Progenitor cell of endocrine pancreas (in vitro differentiated cells): ENCODE measurements at places on chromosomes 6 and 20. TPM values are rescaled to one million over a fixed set of nuclear protein-coding genes. Genes with fewer than 3 reads are reported as not detected.

HLA-DPA1 gene
- 0.89 and 1.8 TPM in 2 replicates for total RNA-seq

FAM217A gene
- total RNA-seq = 0.13 TPM in 1 of 2 replicates, not detected in the other

CST4 gene
- not detected in 2 replicates for total RNA-seq

PTCHD4 gene
- 2.7 and 4.8 TPM in 2 replicates for total RNA-seq

ZC3H12D gene
- 0.48 and 0.71 TPM in 2 replicates for total RNA-seq

TEAD3 gene
- total RNA-seq = 42.5 and 43.4 TPM in 2 replicates

TBXT gene
- not detected in 2 replicates for total RNA-seq

TNFRSF6B gene
- total RNA-seq = not detected in 2 replicates

MAS1 gene
- not detected in 2 replicates for total RNA-seq

ZNF391 gene
- total RNA-seq = 9.8 and 11.7 TPM in 2 replicates

SLC35F1 gene
- 4.5 and 5.1 TPM in 2 replicates for total RNA-seq

CYP39A1 gene
- total RNA-seq = 6.7 and 10.3 TPM in 2 replicates

TRIM10 gene
- total RNA-seq = not detected in 2 replicates

- H3K27me3 ChIP-seq = peaks cover 95% of the 10 kb centered on the region
- H3K4me3 ChIP-seq = peak overlapping the region; percentile 52
- H3K4me1 ChIP-seq = peaks cover 17% of the 10 kb centered on the region
- H3K36me3 ChIP-seq = no peaks in the 10 kb centered on the region
- H3K27ac ChIP-seq = peak overlapping the region; percentile 47
- no peak for DNase-seq
Measured at GRCh38 chr6:10409731-10410206, 5.1 kb downstream of the TFAP2A start.

GRCh38 chr6:114287461-114287860 lies 55.4 kb downstream of the HS3ST5 start:
- no peaks in the 10 kb centered on the region for H3K4me1 ChIP-seq
- H3K27me3 ChIP-seq = peaks cover 1% of the 10 kb centered on the region
- DNase-seq = no peak
- no peak overlapping the region for H3K27ac ChIP-seq
- H3K4me3 ChIP-seq = no peak overlapping the region
- H3K36me3 ChIP-seq = no peaks in the 10 kb centered on the region

DNA sequence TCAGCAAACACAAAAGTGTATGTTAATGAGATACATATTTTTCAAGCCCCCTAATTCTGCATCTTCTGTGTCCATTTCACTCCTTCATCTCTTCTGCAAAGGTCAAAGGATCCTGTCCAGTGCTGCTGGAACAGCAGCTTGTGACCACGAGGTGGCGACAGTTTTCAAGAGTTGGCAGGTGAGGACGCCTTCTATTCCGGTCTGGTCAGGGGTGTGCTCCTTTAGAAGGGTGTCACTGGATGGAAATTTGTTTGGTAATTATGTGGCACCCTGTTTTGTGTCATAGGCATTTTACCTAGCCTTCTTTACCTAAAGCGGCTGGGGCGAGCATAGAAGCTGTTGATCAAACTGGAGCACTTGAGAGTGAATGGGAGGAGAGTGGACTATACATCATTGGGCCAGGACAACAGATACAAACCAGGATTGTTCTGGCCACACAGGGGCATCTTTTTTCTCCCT lies 32.9 kb upstream of the ERVFRD-1 start:
- no peak overlapping the region for H3K4me3 ChIP-seq
- DNase-seq = peak; percentile 50
- no peaks in the 10 kb centered on the region for H3K36me3 ChIP-seq

DNA sequence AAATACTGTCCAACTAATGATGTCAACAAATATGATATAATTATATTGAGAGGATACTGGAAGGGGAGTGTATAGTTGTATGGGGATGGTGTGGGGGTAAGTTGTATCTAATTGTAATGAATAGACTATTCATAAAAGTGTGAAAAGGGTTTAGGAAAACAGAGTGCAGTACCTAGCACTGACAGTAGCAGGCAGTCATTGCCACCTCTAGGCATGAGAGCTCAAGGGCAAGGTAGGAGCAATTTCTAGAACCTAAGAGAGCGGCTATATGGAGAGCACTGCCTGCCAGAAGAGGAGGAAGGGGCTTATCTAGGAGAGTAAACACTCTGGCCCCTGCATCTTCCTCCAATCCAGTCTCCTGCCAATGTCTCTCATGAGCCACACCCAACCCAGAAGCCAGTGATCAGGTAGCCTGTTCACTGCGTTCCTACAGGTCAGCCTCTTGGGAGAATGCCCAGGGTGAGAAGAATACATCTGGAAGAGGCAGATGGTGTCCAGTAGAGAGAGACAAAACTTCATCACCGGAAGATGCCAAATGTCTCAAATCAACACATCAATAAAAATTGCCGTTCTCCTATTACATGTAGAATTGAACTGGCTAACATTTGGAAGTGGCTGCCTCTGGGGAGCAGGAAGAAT lies 200.0 kb downstream of the LY86 start:
- H3K27me3 ChIP-seq = no peaks in the 10 kb centered on the region
- no peak overlapping the region for H3K4me3 ChIP-seq
- H3K27ac ChIP-seq = no peak overlapping the region
- DNase-seq = no peak
- no peaks in the 10 kb centered on the region for H3K4me1 ChIP-seq

DNA sequence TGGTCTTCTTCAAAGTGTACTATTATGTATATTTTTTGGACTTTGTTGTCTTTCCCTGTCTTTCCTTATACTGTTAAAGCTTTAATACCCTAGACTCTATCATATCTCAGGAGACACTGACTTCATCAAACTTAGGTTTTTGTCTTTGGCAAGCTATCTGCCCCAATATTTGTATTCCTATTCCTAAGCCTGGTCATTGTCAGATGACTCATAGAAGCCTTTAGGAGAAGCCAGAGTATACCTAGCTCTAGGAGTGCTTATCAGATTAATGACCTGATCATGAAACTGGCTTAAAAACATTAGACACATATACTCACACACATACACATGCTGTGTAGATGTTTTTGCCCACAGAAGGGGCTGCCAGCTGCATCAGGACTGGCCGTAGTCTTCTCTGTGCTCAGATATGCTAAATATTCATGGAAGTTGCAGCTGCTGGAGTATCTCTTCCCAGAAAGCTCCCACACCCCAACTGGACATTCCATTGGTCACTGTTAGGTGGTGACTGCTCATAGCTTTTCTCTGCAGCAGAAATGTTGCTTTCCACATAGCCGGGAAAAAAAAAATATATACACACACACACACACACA lies 102.0 kb downstream of the ANKS1A start:
- H3K4me1 ChIP-seq = peaks cover 3% of the 10 kb centered on the region
- DNase-seq = no peak
- H3K27ac ChIP-seq = no peak overlapping the region
- no peak overlapping the region for H3K4me3 ChIP-seq
- no peaks in the 10 kb centered on the region for H3K27me3 ChIP-seq
- peaks cover 24% of the 10 kb centered on the region for H3K36me3 ChIP-seq

DNA sequence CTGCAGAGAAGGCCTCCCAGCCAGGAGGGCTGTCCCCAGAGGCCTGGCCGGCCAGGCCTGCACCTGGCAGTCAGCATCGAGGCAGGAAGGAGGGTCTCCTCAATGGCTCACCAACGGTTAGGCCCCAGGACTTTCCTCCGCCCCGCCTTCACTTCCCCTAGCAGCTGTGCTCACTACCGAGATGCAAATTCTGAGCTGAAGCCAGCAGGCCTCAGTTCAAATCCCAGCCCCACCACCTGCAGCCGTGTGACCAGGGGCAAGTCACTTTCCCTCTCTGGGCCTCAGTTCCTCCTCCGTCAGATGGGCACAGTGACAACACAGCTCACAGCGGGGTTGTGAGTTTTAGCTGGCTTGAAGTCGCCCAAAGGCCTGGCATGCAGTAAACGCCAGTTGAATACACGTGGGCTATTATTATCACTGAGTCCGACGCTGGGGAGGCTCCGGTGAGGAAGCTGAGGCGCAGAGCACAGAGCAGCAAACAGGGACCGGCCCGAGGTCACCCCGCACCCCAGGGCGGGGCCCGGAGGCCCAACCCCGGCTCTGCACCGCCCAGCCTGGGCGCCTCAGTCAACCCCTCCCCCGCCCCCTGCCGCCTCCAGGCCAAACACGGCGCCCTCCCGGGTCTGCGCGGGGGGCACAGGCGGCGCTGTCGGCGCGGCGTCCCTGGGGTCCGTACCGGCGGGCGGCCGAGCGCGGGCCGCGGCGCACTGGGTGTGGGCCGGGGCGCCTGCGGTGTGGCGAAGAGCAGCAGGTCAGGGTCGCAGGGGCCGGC lies 671 bp downstream of the E2F1 start:
- peak; percentile 50 for DNase-seq
- peaks cover 2% of the 10 kb centered on the region for H3K36me3 ChIP-seq
- H3K27me3 ChIP-seq = no peaks in the 10 kb centered on the region

- no peaks in the 10 kb centered on the region for H3K27me3 ChIP-seq
- H3K36me3 ChIP-seq = no peaks in the 10 kb centered on the region
- peak overlapping the region; percentile 97 for H3K4me3 ChIP-seq
- peak overlapping the region; percentile 100 for H3K27ac ChIP-seq
- DNase-seq = no peak
Measured at GRCh38 chr6:10692965-10693538, 1.4 kb downstream of the C6orf52 start.

- peaks cover 9% of the 10 kb centered on the region for H3K36me3 ChIP-seq
- no peaks in the 10 kb centered on the region for H3K4me1 ChIP-seq
- H3K4me3 ChIP-seq = no peak overlapping the region
- DNase-seq = no peak
- no peaks in the 10 kb centered on the region for H3K27me3 ChIP-seq
- H3K27ac ChIP-seq = peak overlapping the region; percentile 15
Measured at GRCh38 chr20:25320035-25320800, 70.4 kb downstream of the ABHD12 start.

GRCh38 chr6:105795913-105796517 lies 290.1 kb upstream of the PRDM1 start:
- no peak for DNase-seq
- peaks cover 26% of the 10 kb centered on the region for H3K27me3 ChIP-seq
- peaks cover 15% of the 10 kb centered on the region for H3K4me1 ChIP-seq
- no peak overlapping the region for H3K4me3 ChIP-seq
- H3K36me3 ChIP-seq = no peaks in the 10 kb centered on the region
- no peak overlapping the region for H3K27ac ChIP-seq

DNA sequence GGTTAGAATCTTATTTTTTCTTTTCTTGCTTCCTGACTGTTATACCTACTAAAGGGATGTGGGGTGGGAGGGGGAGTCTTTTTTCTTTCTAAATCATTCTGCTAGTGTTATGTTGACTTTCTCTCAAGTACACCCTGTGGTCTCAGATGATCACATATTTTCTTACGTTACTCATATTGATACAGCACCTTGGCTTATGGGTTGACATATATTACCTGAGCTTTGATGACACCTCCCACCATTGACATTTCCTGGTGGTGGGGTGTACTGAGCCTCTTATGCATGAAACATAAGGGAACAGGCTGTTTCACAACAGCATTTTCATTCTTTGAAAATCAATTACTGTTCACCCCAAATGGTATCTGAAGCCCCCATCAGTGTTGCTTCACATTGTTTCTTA lies 169.8 kb downstream of the MMS22L start:
- H3K4me3 ChIP-seq = no peak overlapping the region
- no peaks in the 10 kb centered on the region for H3K27me3 ChIP-seq
- peaks cover 4% of the 10 kb centered on the region for H3K36me3 ChIP-seq
- H3K27ac ChIP-seq = no peak overlapping the region

GRCh38 chr6:53500095-53500494 lies 44.8 kb downstream of the GCLC start:
- H3K27me3 ChIP-seq = no peaks in the 10 kb centered on the region
- H3K4me1 ChIP-seq = peaks cover 22% of the 10 kb centered on the region
- no peak overlapping the region for H3K27ac ChIP-seq
- peaks cover 21% of the 10 kb centered on the region for H3K36me3 ChIP-seq
- H3K4me3 ChIP-seq = no peak overlapping the region

DNA sequence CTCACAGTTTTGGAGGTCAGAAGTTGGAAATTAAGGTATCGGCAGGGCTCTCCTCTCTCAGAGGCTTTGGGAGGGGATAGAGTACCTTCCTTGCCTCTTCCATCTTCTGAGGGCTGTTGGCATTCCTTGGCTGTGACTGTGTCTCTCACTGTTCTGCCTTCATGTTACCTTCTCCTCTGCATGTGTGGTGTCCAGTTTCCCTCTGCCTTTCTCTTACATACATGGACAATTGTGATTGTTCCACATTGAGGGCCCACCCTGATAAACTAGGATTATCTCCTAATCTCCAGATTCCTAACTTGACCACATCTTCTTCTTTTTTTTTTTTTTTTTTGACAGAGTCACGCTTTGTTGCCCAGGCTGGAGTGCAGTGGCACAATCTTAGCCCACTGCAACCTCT lies 72.1 kb upstream of the SPACA1 start:
- H3K36me3 ChIP-seq = no peaks in the 10 kb centered on the region
- H3K27me3 ChIP-seq = peaks cover 4% of the 10 kb centered on the region
- no peak overlapping the region for H3K4me3 ChIP-seq
- H3K4me1 ChIP-seq = peaks cover 9% of the 10 kb centered on the region
- DNase-seq = no peak

- no peaks in the 10 kb centered on the region for H3K27me3 ChIP-seq
- peaks cover 27% of the 10 kb centered on the region for H3K36me3 ChIP-seq
- no peak overlapping the region for H3K4me3 ChIP-seq
Measured at GRCh38 chr6:111013144-111013915, 31.5 kb downstream of the RPF2 start.

- H3K4me1 ChIP-seq = peaks cover 10% of the 10 kb centered on the region
- no peak overlapping the region for H3K27ac ChIP-seq
- H3K4me3 ChIP-seq = no peak overlapping the region
Measured at GRCh38 chr6:138001750-138002349, 105.4 kb downstream of the PERP start.

GRCh38 chr6:152295920-152296319 lies 341.2 kb downstream of the SYNE1 start:
- H3K36me3 ChIP-seq = peaks cover 4% of the 10 kb centered on the region
- H3K27me3 ChIP-seq = no peaks in the 10 kb centered on the region
- peak overlapping the region; percentile 45 for H3K27ac ChIP-seq
- H3K4me1 ChIP-seq = peaks cover 24% of the 10 kb centered on the region
- no peak overlapping the region for H3K4me3 ChIP-seq

DNA sequence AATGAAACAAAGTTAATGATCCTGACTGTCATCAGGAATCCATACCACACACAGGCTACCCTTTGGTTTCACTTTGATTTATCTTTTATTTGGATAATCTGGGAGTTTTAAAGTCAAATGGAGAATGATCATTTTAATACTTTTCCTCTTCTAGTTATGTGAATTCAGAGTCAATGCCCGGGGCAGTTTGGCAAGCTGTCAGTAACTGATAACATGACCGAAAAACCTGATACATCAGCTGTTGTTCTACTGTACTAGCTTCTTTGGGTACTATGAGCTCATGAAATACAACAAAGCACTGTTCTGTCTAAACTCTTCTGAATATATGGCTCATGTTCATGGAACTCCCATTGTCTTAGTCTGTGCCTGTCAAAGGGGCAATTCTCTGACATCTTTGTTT lies 30.2 kb downstream of the KLHL31 start:
- no peaks in the 10 kb centered on the region for H3K36me3 ChIP-seq
- no peaks in the 10 kb centered on the region for H3K27me3 ChIP-seq
- H3K4me1 ChIP-seq = peaks cover 8% of the 10 kb centered on the region
- no peak overlapping the region for H3K27ac ChIP-seq

DNA sequence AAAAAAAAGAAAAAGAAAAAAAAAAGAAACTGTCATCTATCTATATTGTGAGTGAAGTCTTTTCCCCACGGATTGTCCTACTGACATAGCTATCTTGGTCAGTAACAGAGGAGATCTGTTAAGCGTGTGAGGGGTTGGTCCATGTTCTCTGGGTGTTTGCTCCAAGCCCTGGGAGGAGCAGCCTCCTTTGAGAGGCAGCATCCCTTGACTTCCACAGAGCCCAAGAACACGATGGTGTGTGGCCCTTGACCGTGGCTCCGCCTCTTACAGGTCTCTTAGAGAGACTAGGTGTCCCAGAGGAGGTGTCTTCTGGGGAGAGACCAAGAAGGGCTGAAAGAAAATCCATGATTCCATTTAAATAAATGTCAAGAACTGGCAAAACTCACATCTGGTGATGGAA lies 60.1 kb upstream of the GTSF1L start:
- H3K27me3 ChIP-seq = peaks cover 3% of the 10 kb centered on the region
- no peaks in the 10 kb centered on the region for H3K36me3 ChIP-seq
- no peaks in the 10 kb centered on the region for H3K4me1 ChIP-seq
- H3K27ac ChIP-seq = peak overlapping the region; percentile 62
- no peak overlapping the region for H3K4me3 ChIP-seq
- no peak for DNase-seq
